ENCODE measurements at places on chromosomes 4 and X. TPM values are rescaled to one million over a fixed set of nuclear protein-coding genes. Genes with fewer than 3 reads are reported as not detected.

Gene TRPC5OS
- not detected for total RNA-seq

Gene GK
- total RNA-seq = 32.9 TPM

Gene FAM47E
- total RNA-seq = 3.3 TPM

Gene TEX13C
- not detected for total RNA-seq

Gene NSUN7
- total RNA-seq = 0.40 TPM

Gene TMPRSS11D
- not detected for total RNA-seq

Gene SPANXN2
- total RNA-seq = not detected

Gene MSX1
- total RNA-seq = 0.33 TPM

DNA sequence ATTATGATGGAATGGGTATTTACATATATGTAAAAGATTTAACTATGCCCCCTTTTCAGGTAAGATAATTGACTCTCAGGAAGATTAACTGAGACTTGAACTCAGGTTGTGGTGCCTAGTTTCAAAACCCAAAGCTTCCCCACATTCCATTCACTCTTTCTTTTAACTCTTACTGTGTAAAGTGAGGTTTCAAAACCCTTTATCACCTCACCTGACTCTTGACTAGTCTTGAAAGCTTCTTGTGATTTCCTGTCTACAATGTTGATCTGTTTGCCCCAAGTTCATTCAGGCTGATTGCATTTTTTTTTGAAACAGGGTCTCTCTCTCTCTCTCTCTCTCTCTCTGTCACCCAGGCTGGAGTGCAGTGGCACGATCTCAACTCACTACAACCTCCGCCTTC, 40.5 kb upstream of the RAPGEF2 start:
- no peak for DNase-seq

GRCh38 chr4:107147873-107148272, 111.8 kb upstream of the DKK2 start:
- DNase-seq = no peak

GRCh38 chr4:7074426-7074825, 6.6 kb upstream of the GRPEL1 start:
- no peak for DNase-seq

DNA sequence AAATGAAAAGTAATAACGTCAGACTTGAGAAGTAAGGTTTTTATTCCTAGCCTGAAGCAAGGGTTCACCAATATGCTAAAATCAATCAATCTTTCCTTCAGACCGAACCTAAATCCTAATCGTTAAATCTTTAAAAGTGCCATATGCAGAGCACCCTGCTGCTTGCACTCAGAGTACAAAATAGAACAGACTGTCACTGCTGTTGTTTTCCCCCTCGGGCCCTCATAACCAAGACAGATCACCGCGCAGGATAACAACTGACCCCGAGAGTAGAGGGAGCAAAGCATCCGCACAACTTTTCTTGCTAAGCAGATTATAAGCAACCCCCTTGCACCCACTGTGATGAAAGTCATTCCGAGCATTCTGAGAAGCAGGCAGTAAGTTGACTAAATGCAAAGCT, 550.9 kb upstream of the NDST4 start:
- DNase-seq = no peak

DNA sequence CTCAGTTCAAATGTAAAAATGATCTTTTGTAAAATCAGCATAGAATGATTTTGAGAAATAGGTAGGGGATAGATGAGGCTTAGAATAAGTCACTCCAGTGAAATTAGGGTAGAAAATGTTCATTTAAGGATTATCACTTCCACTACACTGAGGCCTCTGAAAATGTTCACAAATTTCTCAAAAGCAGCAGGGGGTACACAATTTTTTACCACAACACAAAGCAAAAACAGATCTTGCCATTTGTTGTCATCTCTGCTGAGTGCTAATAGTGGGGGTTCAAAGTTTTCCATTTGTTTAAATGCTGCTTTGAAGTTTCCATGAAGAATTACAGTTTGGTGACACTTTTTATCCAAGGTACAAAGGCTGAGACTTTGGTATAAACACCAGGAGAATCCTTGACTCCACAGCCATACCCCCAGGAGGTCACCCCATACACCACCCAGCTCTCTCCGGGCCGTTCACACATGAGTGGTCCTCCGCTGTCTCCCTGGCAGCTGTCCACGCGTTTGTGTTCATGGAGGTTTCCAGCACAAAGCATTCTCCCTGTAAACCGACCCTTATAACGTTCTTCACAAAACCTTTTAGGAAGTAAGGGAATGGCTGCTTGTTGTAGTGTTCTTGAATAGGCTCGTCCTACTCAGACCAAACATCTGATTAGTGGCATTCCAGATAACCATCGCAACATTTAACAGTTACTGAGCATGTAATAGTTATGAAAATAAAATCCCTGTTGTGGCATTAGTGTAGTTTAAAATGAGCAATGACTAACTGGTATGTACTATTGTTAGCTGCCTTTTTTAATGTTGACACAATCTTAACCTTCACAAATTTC, 71.0 kb downstream of the PRSS12 start:
- DNase-seq = no peak

- no peak for DNase-seq
These were observed 311.7 kb upstream of the HTR2C start for GRCh38 chrX:114272096-114272686.

Data from left lobe of liver (tissue), 2 donors.